GM06990 (cell line): ENCODE measurements at places on chromosomes 11 and 22.

DNA sequence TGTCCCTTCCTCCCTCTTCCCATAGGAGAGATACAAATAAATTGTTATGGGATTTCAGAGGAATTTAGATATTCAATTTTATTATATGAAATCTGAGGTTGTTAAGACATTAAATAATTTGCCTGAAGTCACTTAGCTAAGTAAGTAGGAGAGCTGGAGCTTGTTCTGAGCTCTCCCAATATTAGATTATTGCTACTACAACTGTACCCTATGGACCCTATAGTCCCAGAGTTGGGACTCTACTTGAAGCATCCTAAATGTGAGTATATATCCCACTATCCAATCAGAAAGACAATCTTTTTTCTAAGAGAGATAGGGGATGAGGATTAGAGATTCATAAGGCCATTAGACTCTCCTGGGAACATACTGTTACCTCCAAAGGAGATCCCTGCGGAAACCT is 1130.0 kb downstream of the DLG2 start:
- no peak for DNase-seq

- no peak for DNase-seq
Observed at GRCh38 chr11:108846009-108846408, 181.1 kb downstream of the DDX10 start.

DNA sequence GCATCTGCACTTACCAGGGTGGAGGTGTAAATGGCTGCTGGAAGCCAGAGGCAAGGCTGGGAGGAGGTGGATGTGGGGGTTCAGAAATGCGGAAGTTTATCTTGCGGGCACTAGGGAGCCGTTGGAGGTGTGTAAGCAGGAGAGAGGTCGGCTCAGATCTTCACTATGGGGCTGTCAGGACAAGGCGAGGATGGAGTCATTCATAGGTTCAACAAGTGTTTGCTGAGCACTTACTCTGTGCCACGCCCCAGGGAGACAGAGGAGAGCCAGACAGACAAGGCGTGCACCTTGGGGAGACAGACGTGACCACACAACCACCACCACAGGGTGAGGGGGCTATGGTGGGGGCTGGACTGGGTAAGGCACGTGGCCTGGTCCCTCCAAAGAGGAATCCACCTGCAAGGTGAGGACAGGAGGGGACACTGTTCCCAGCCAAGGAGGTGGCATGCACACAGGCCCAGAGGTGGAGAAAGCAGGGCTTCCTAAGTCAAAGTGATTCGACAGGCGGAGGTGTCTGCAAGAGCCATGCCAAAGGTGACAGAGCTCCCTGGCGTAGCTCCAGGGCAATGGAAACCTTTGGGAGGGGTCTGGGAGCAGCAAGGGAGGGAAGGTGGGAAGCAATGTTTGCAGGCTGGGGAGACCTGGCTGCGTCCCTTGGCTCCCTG is 30.8 kb upstream of the TCF20 start:
- no peak for DNase-seq

DNA sequence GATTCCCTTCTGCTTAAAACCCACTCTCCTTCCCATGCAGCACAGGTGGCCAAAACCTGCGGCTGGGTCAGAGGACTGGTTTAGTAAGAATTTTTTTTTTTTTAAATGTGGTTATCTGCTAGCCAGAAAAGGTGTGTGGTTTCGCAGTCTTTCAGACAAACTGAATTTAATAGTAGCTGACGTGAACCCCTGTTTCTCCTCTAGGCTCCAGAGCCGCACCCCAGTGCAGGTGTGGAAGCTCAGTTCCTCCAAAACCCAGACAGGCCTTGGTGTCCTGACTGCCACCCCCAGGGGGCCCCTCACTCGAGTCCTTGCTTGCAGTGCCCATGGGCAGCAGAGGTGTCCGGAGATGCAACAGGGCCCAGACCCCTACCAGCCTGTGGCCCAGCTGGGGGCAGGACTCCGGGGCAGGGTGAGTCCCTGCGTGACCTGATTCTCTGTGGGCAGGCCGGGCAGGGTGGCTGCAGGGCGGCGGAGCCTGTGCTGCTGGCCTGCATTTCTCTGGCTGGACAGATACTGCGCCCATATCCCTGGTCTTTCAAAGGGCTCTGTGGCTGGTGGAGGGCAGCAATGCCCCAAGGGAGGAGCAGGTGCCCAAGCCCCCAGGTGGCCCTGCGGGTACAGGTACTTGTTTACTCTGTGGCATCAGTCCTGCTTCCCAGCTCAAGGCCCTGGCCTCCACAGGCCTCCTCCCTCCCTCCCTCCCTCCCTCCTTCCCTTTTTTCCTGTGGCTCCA is 15.2 kb downstream of the KCNQ1 start:
- no peak for DNase-seq

GRCh38 chr11:555780-556661 is 4.5 kb downstream of the LMNTD2 start:
- DNase-seq = no peak

DNA sequence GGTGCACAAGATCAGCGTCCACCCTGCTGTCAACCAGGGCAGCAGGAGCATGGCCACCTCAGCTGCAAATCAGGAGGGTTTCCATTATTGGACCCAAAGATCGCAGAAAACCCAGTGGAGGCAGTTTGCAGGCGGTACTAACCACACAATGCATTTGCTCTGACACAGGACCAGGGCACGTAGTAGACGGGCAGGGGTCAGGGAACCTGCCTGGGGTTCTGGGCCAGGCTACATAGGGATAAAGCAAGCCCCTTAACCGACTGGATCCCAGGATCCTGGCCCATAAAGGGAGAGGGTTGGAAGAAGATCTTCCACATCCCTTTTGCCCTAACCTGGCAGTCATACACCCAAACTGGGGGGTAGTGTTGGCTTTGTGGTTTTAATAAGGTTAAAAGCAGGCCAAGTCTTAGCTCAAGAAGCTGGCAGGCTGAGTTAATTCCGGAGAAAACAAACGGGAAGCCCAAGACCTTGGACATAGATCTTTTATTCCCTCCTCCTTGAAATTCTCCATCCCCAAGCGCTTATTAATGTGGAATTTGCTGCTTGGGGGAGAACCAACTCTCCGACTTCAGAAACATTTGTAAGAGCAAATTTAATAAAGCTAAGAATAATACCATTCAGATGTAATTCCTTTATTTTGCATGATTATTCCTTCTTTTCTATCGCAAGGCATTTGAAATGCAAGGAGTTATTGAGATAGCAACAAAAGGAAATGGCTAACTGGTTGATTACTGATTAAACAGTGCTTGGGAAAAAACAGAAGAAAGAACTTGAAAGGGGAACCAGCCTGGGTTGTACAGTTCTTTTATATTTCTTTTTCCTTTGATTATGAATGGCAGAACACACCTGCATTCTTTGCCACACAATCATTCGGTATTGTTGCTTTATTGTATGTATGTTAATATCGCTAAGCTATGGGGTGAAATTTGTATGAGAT is 6.3 kb upstream of the ARHGAP8 start:
- no peak for DNase-seq

DNA sequence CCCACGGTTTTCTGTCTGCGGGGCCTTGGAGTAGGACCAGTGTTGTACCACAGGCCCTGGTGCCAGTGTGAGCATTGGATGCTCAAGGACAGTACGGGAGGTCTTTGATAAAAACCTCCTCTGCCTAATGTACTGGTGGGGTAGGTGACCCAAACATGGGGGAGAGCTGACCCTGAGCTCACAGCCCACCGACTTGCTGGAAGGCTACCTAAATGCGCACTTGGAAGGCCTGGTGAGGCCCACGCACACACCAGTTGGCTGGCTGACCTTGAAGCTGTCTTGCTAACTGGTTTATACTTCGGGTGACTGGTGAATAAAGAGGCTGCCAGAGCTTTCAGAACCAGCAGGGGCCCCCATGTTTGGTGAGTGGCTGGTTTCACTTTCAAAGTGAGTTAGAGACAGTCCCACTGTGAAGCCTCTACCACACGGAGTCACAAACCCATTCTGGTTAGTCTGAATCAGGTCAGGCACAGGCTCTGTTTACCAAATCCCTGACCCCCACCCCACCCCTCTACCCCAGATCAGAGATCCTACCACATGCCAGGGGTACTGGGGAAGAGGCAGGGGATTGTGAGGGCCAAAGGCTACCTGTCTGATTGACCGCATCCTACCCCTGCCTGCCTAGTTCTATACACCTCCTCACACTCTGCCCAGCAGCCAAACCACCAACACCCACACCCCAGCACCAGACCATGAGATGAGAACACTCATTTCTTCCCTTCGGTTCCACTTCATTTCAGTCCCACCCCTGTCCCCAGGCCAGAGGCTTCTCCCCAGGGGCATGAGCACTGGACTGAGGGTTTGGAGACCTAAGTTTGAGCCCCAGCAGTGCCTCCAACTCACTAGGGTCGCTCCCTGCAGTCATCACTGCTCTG is 12.7 kb upstream of the IL2RB start:
- peak; percentile 90 for DNase-seq

GRCh38 chr11:122647736-122648275 is 7.7 kb upstream of the UBASH3B start:
- no peak for DNase-seq

GRCh38 chr11:100883830-100884229 is 196.7 kb downstream of the ARHGAP42 start:
- no peak for DNase-seq

- DNase-seq = no peak
Observed at GRCh38 chr11:118916842-118917388, 8.8 kb downstream of the BCL9L start.

GRCh38 chr22:44403166-44403565 is 90.4 kb upstream of the SHISAL1 start:
- DNase-seq = no peak

DNA sequence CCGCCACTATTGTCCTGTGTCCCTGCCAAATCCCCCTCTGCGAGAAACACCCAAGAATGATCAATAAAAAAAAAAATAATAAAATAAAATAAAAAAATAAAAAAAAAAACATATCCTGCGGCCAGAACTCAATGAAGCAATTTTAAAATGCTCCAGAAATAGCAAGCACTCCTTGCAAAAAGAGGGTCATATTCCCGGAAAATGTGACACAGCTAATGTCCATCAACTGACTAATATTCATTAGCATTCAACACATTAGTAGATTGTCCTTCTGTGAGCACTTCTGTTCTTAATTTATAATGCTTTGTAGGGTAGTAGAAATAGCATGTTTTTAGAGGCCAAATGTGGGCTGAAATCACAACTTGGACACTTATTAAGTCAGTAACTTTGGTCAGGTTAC is 252.3 kb upstream of the SESN3 start:
- DNase-seq = no peak

- DNase-seq = no peak
Observed at GRCh38 chr22:22154040-22154439, 90.5 kb upstream of the VPREB1 start.
